ENCODE measurements at places on chromosomes 3 and 15.

DNA sequence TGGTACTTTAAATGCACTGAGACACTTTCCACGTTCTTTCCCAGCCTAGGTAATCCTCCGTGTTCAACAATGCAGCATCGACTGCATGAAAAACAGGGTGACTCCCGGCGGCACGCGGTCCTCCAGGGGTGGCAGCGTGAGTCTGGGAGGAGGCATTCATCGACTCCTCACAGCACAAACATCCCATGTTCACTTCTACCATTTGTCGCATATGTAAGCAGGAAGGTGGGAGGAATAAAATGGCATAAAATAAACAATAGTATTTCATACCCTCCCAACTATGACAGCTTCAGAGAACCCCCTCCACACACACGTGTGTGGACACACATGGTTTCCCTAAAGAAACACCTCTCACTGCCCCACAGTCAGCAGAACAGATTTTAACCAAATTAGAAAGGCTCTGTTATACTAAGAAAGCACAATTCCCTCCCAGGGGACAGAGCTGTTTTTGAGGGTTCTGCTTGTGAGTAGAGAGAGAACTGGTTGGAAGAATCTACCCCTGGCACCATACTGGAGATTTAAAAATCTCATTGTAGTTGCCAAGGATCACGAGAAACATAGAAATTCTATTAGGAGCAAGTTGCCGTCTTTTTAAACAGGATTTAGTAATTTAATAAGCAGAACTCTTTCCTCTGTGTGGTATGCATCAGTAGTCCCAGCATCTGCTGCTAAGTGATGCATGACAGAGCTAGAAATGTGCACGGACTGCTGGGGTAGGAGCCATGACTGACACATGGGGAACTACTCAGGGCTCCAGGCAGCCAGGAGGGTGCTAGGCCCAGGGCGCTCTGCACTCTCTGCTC, 6.0 kb downstream of the FAM43A start:
- DNase-seq: no peak

GRCh38 chr3:52020796-52021195, 25.1 kb upstream of the RPL29 start:
- DNase-seq: no peak

- no peak for DNase-seq
These were observed 757.7 kb downstream of the GRM7 start for GRCh38 chr3:7618606-7619005.

DNA sequence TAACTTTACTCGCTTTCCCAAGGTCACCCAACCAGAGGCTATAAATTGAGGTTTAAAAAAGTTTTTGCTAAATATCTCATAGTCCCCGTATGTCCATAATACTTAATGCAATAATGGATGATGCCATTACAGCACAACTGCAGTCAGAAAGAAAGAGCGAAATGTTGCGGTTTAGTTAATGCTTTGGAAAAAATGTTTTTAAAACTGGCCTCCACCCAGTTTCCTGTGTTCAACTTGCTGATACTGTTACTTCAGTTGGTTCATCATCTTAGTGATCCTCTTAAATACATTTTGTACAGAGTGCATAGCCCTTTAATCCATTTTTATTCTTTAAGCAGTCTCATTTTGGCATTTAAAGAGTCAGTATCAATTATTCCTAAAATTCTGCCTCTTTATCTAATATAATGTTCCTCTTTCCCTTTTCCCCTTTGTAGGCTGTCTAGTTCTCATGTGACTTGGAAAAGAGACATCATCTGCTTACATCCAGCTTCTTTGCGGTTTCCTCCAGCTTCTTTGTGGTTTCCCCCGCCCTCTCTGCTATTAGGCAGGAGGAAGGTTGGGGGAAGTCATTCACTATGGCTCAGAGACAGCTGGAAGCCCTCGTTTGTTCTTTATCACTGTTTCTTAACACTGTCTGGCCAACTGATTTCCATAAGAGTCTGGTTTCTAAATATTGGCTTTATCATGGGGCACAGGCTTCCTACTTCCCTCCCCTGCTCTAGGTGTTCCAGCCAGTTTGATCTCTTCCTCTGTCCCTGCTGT, 154.3 kb downstream of the GOLIM4 start:
- DNase-seq: no peak

GRCh38 chr3:64152676-64153466, 72.4 kb downstream of the PRICKLE2 start:
- DNase-seq: no peak

DNA sequence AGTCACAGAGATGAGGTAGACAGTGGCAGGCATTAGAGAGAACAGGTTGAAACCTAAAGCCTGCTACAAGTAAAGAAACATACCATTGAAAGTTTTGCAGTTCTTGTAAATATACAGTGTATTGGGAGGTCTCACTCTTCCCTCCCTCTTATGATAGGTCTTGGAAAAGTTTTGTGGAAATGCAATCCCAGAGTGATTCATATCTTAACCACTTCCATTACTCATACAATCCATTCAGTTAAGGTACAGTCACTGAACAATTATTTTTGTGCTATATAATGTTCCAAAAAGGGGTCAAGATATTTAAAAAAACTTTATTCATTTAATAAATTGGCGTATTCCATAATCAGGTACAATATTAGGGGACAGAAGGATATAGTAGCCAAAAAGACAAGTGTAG, 737.7 kb upstream of the ALCAM start:
- DNase-seq: no peak

- no peak for DNase-seq
These were observed 53.8 kb downstream of the LRRK1 start for GRCh38 chr15:100972975-100973350.

Data from progenitor cell of endocrine pancreas (in vitro differentiated cells).